ENCODE measurements at places on chromosomes 7 and 10.

GRCh38 chr7:31123726-31124125 lies 71.6 kb downstream of the ADCYAP1R1 start:
- DNase-seq, result no peak

- no peak for DNase-seq
Measured at GRCh38 chr10:110174201-110174600, 33.2 kb upstream of the MXI1 start.

DNA sequence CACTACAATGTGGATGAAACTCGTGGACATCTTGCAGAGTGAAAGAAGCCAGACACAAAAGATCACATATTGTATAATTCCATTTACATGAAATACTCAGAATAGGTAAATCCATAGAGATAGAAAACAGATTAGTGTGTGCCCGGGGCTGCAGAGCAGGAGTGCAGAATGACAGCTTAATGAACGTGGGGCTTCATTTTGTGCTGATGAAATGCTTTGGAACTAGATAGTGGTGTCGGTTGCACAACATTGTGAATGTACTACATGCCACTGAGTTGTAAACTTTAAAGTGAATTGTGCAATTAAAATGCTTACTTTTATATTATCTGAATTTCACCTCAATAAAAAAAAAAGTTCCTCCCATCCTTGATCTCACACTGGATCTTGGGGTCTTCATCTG lies 31.8 kb upstream of the CARD11 start:
- no peak for DNase-seq

DNA sequence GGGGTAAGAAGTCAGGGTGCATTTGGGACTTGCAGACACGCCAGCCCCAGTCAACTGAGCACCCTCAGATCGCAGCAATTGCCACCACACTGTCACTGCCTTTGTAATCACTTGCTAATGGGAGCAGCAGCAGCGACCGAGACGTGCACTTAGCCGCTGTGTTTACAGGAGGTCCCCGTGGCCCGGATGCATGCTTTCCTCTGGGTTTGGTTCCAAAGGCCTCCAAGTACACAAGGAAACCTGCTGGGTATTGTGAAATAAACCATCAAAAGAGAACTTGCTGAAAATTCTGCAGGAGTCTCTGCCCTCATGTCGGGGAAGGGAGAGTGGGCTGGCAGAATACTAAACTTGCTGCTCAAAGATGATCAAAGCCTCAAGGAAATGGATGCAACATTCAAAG lies 341.7 kb downstream of the DNAJB6 start:
- DNase-seq, result no peak

GRCh38 chr10:84263716-84264115 lies 18.9 kb downstream of the RGR start:
- DNase-seq, result no peak

DNA sequence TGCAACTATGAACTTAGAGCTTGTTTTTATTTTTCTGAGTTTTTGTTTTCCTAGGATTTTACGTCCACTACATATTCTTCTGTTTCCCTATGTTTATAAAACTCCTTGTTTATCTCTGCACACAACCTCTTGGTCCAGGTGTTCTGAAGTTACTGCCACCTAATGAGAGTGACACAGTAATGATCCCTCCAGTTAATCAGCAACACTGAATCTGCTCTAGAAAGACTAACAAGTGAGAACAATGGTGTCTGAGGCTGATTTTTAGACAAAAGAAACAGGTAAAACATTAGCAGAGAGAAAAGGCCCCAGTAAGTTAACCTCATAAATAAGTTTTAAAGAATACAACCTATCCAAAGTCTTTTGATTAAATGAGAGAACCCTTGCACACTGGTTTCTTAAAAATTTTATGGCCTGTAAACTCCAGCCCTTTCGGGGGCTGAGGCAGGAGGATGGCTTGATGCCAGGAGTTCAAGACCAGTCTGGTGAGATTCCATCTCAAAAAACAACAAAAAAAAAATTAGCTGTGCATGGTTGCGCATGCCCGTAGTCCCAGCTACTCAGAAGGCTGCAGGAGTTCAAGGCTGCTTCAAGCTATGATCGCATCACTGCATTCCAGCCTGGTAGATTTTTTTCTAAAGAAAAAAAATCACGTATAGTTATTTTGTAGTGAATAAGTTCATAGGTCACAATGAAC lies 397.6 kb downstream of the MAGI2 start:
- DNase-seq, result no peak

- no peak for DNase-seq
Measured at GRCh38 chr7:121591926-121592325, 195.8 kb upstream of the FAM3C start.

GRCh38 chr10:35946556-35946955 lies 304.5 kb upstream of the FZD8 start:
- DNase-seq, result no peak

DNA sequence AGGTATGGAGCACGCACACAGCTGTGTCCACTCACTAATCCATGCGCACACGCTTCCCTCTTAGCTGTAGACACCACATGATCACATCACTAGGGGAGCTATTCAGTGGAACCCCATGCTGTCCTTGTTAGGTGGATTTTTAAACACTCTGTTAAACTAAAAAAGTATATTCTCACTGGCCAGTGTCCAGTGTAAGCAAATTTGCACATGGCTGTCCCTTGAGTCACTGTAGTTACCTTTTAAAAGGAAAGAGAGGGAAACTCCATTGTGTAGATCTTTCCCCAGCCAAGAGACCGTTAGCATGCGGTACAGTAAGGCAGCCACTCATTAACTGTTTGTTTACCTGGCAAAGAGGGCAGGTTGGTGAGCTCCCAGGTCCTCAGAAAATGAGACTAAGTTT lies 81.6 kb upstream of the INSYN2A start:
- DNase-seq, result no peak

DNA sequence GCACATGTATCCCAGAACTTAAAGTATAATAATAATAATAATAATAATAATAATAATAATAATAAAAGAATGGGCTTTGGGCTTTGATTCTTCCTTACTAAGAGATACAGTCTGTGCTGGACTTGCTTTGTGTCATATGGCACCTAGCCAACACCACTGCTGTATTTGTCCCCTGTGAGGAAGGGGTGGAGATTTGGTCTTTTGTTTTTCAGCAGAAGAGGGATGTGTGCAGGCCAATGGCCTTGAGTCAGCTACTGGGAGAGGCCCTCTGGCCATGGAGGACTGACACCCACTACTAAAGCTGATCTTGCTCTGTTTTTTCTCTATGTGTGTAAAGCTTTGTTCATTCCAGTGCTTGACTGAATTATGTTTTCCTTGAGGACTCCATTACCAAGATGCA lies 573.0 kb upstream of the PCDH15 start:
- no peak for DNase-seq

- DNase-seq, result no peak
Measured at GRCh38 chr7:147885869-147886268, 704.7 kb upstream of the C7orf33 start.

DNA sequence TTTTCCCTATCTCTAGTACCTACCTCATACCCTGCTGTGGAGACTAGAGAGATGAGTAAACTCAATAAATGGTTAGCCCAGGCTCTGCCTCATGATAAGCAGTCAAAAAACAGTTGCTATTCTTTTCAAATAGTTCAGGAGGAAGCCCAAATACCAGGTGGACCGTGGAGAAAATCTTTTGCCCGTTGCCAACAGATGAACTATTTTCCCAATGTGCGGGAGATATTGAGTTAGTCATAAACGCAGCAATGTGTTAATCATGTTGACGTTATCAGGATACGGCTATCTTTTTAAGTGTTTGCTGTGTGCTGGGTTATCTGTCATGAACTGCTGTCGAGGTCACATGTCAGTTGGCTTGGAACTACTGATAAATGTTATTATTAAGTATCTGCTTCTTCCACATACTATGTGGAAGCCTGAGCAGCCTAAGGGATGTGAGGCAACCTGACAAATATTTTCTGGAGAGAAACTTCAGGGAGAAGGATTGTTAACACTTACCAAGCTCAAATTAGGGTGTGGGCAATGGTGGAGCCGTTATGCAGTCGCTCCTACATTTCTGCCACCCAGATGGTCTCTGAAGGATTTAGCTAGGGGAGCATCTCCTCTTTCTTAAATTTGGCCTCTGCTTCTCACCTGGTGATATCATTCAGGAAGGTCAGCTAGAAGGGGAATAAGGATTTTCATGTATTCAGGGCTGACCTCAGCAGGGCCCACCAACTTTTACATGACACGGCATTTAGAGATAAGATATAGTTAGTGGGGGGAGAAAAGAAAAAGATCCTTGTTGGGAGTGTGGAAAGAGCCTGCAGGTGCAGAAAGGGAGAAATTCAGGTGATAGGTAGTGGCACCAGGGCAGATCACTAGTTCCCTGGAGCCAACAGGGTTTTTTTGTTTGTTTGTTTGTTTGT lies 33.5 kb upstream of the SLC26A3 start:
- DNase-seq, result no peak

DNA sequence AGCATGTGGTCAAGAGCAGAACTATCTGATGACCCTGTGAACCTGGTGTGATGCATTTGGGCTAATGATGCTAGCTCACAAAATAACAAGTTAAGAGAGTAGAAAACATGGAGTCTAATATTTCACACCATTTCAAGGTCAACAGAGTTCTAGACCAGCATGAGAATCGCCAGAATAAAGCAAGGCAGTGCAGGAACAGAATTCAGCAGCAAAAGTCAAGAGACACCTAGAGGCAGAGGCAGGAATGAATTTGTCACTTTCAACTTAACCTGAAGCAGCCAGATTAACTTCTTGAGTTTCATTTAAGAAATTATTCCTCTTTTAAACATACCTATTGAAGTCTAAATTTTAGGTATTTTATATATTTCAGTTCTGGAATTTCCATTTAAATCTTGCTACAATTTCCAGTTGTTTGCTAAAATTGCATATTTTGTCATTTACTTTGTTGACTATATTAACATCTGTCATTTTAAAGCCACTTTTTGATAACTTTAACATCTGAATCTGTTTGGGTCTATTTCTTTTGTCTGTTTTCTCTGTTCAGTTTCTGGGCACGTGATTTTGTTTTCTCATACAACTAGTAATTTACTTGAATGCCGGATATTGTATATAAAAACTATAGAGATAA lies 44.2 kb upstream of the PRSS58 start:
- no peak for DNase-seq

GRCh38 chr10:89563861-89564478 lies 28.6 kb upstream of the SLC16A12 start:
- DNase-seq, result no peak

DNA sequence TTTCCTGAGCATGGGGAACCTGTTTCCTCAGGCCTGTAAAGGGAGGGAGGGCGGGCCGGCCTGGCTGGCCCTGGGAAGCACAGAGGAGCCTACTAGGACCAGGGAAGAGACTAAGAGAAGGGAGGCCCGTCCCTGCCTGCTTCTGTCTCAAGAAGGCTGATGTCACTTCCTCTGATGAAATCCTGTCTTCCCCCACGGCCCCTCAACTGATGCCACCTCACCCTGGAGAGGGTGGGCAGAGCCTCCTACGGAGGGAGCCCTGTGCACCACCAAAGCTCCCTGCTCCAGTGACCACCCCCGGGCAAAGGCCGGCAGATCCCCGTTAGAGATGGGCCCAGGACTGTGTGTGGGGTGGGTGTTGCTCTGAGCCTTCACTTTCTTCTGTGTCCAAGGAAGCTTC lies 1.0 kb upstream of the PILRA start:
- no peak for DNase-seq

GRCh38 chr7:132412435-132412834 lies 163.8 kb downstream of the PLXNA4 start:
- no peak for DNase-seq

DNA sequence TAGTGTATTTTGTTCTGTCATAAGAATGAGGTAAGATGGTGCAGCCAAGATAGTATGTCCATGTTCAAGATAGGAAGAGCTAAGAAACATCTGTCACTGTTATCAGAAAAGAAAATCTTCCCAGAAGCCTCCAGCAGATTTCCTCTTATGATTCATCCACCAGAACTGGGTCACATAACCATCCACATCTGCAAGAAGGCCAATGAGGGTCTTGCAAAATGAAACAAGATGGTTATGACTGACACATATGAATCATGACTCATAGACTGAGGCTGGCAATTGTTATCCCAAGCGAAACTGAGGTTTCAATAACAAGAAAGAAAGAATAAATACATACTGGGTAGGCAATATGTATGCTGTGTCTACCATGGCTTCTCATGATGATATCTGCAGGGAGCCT lies 30.3 kb downstream of the CCNJ start:
- no peak for DNase-seq

DNA sequence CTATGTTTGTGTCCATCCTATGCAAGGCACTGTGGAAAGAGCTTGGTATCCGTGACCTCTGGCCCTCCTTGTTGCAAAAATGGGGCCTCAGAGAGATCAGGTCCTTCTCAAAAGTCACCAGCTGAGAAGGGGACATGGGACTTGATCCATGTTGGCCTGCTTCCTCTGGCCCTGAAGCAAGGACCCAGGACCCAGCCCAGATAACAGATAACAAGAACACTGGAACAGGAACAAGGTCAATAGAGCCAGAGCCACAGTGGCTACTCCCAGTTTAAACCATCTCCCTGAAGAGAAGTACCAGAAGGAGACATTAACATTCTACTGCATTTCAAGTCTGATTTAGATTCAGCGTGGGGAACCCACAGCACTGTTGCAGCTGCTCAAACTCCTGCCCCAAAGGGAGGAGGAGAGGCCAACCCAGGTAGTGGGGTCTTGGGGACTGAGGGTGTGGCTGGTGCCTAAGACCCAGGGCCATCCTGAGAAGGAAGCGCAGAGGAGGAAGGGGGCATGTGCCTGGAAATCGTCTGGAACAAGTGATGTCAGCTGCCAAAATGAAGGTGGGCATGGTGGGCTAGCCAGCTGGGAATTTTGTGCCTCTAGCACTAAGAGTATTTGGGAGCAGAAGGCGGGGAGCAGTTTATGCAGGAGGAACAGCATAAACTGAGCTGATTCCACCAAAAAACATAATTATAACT lies 61.2 kb downstream of the VSTM4 start:
- no peak for DNase-seq
